Right cardiac atrium (tissue), 5 donors: ENCODE measurements at places on chromosomes 7 and 10.
A peak's percentile ranks its signal among the peaks of the same experiment; 100 is the strongest.

GRCh38 chr7:155392726-155393570, 65.0 kb upstream of the EN2 start:
- no peak for DNase-seq

DNA sequence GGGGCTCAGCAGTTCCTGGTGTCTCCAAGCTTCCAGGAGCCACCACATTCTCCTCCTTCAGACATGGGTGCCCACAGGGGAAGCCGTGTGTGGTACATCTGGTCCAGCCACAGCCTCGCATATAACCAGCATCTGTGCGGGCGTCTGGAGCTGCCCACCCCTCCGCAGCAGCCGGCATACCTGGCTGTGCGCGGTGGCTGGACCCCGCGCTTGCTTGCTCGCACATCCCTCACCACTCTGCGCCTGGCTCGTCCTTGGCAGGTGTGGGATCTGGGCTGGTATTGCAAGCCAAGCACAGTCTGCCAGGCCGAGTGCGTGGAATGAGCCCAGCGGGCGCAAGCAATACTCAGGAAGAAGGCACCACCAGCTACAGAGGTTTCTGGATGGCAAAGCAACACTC, 117.7 kb upstream of the MBL2 start:
- DNase-seq: no peak

GRCh38 chr10:2986391-2986801, 81.0 kb upstream of the PFKP start:
- no peak for DNase-seq

DNA sequence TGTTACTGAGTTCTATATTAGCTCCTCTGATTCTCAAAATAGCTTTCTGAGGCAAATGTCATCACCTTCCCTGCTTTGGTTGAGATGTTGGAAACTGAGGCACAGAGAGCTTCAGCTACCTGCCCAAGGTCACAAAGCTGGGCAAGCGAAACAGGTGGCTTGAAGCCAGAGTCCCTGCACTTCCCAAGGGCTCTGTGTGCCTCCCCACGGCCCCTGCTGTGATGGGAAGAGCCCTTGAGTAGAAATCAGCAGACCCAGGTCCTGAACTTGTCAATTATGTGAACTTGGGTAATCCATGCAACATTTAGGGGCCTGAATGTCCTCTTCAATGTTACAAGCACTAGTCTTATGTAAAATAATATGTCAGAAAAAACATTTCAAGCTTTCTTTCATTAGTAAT, 327.3 kb upstream of the PODXL start:
- DNase-seq: no peak

DNA sequence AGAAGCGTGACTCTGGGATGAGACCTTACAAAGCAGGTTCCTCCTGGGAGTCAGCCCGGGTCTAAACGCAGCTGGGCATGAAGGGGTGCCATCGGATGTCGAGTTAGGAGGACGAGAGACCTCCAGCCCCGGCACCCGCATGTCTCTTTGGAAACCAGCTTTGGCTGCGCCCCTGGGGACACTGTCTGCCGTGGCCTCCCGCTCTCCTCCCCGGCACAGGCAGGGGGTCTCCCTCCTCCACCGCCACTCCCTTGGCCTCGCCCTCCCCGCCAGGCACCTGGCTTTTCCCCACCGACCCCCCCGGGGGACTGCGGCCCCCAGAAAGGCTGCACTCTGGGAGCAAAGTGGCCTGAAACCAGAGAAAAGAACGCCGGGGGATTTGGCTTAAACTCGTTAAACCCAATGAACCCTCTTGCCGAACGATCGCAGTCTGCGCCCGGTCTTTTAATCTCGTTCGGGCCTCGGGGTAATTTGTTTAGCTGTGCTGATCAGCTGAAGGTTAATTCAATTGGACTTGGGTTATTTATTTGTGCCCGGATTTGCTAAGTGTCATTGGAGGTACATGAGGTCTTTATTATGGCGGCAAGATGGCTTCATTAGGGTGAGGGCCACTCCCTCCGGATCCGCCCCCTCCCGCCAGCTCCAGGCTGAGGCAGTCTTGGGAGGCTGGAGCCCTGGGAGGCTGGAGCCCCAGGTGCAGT, 16.4 kb upstream of the PSMG3 start:
- peak; percentile 51 for DNase-seq

- DNase-seq: no peak
Measured at GRCh38 chr10:61313460-61313859, 139.7 kb downstream of the TMEM26 start.

GRCh38 chr10:117075064-117075463, 63.0 kb downstream of the VAX1 start:
- no peak for DNase-seq

- DNase-seq: no peak
Measured at GRCh38 chr10:122303271-122304053, 32.4 kb downstream of the BTBD16 start.

DNA sequence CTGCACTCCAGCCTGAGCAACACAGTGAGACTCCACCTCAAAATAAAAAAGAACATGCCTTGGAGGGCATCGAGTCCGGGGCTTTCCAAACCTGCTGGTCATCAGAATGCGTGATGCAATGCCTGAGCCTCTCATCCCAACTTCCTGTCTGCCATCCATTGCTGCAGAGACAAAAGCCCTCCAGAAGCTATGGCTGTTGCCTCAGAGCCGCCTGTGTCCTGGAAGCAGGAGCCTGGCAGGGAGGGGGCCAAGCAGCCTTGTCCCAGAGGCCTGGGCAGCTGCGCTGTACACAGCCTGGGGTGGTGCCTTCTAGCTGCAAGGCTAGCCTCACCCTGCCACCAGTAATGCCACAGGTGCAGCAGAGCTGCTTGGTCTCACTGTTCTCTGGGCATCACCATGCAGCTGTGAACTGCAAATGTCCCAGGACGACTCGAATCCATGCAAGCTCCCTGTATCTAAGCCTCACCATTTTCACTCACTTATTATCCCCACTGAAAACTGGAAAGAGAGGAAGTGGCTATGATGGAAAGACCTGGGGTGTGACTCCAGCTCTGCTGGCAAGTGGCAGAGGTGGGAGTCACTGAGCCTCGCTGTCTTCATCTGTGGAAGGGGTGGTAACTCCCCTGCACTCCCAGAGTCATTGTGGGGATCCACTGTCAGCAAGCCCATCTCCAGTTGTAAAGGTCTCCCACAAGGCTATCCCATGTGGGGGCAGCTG, 7.0 kb downstream of the ALOX5 start:
- DNase-seq: no peak

- DNase-seq: peak; percentile 88
Measured at GRCh38 chr10:102814453-102814871, 22.8 kb downstream of the CYP17A1 start.

DNA sequence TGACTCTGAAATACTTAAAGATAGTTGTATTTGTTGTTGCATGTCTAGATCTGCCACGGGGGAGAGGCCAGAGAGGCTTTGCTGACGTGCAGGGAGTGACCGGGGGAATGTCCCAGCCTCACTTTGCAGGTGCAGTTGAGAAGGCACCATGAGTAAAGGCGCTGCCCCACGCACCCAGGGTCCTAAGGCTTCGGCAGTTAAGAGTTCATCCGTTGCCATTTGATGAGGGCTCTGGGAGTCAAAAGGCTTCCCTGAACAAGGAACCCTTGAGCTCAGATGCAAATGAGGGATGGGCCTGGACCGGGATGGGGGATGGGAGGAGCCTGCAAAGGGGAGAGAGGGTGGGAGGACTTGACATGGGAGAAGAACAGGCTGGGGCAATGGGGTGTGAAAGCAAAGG, 20.4 kb downstream of the PPP2R2D start:
- DNase-seq: no peak

- DNase-seq: no peak
Measured at GRCh38 chr7:93226310-93226709, at the start of gene HEPACAM2. TSS of gene HEPACAM2 (minus strand) at chr7:93226469.

DNA sequence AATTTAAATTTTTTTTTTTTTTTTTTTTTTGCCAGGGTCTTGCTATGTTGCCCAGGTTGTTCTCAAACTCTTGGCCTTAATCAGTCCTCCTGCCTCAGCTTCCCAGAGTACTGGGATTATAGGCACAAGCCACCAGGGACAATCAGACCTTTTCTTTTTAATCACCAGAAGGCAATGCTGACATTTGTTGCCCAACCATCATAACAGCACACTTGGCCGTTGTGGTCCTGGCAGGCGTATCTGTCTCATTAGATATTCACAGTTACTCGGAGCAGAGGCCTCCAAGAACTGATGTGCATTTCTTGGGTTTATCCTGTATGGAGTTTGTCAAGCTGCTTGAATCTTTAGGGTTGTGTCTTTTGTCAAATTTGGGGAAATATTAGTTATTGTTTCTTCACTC, 100.0 kb downstream of the SORCS3 start:
- DNase-seq: no peak

DNA sequence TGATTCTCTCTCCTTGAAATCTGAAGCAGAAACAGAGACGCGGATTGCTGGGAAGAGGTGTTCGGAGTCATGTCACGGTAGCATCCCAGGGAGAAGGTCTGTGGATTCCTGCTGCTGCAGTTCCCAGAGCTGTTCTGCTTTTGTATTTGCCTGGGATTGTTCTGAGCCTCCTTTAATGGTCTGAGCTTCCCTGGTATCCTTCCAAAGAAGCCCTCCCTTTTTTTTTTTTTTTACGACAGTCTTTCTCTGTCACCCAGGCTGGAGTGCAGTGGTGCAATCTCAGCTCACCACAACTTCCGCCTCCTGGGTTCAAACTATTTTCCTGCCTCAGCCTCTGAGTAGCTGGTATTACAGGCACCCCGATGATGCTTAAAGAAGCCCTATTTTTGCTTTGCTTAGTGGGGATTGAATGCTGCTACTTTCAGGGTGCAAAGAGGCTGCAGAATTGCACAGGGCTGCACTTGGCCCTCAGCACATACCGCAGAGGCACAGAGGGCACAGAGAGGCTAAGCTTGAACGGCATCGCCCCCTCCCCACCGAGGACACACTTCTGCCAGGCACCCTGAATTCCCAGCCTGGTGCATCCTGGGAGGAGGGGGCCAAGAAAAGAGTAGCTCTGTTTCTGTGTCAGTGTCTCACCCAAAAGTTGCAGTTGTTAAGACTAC, 208.6 kb upstream of the GALNT17 start:
- DNase-seq: no peak

DNA sequence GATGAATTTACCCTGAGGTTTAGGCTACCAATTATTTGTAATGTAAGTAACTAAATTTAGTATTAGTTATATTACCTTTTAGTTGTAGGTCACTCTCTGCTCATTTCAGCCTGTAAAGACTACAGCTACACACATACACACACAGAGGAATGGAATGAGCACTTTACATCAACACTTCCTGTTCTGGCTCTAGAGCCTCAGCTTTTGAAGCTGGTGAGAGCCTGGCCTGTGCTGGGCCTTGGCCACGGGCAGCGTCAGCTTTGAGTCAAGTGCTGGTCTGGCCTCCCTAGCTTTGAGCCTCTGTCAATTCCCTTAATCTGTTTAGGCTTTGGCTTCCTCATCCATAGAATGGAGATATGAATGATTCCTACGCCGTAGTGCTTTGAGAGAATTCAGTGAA, 141.7 kb downstream of the EGFR start:
- no peak for DNase-seq

- peak; percentile 7 for DNase-seq
Measured at GRCh38 chr7:959271-959670, 4.8 kb upstream of the ADAP1 start.

GRCh38 chr10:133235932-133236331, 1.7 kb upstream of the VENTX start:
- peak; percentile 55 for DNase-seq

GRCh38 chr10:35416619-35417312, 80.5 kb downstream of the CCNY start:
- DNase-seq: no peak

DNA sequence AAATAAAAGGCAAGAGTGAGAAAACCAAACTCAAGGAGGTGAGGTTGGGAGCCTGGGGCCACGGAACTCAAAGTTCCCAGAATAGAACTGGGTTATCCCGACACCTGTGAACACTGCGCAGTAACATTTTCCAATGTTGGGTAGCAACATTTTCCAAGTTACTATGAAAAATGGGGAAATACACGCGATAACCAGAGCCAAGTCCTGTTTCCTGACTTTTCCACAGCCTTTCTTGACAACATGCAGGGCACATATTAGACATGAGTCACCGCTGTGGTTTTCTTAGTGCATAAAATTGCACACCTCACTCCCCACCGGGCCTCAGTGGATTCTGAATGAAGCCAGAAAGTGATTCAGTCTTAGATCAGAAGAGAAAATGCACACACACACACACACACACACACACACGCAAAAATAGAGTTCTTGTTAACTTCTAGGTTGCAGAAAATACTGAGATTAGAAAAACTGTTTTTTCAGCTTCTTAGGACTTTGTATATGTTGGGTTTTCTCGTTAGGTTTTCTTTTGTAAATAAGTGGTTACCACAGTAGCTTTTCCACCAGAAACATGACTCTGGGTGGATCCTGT, 70.0 kb downstream of the CAMK1D start:
- peak; percentile 64 for DNase-seq

DNA sequence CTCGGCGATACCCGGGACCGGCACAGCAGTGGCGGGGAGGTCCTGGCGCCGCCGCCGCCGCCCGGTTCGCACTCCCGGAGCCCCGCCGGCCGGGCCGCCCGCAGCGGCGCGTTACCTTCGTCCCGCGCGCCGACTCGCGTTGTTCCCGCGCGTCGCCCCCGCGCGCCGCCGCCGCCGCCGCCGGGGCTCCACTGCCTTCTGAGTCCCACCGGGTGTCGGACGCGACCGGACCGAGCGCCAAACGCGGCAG, at the start of gene EZH2:
Gene EZH2, minus strand, starts transcription at position 243 of the 250 bp plus-strand sequence. CDS start 36,993 bp downstream, outside the sequence.
- DNase-seq: no peak

DNA sequence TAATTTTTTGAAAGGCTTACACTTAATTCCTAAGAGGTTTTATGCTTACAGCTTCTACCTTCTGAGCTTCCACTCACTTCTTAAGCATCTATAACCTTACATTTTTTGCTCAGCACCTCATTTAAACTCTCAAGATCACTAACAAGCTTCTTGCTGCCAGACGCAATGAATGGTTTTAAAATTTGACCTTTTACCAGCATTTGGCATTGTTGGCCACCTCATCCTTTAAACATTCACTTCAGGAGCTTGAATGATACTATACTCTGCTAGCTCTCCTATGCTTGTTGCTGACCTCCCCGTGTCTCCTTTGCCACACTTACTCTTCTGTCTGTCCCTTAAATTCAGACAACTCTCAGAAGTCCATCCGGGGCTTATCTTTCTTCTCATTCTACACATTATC, 37.7 kb upstream of the ODAD2 start:
- no peak for DNase-seq

GRCh38 chr7:149430192-149430591, 30.7 kb downstream of the ZNF777 start:
- no peak for DNase-seq

DNA sequence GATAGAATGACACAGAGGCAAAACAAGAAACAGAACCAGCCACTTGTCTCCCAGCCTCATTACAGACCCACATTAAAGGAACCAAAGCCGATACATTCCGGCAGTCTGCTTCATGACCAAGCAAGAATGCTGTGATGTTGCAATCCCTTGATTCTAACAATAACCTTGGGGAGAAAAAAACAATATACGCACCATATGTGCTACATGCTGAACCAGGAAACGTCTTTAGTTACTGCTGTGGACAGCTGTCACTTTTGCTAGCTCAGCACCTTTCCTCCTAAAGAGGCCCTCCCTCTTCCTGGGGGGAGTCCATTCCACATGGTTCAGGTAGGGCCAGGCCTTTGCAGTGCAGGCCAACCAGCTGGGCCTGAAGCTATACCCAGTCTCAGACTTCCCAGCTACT, 79.1 kb downstream of the PRTFDC1 start:
- DNase-seq: no peak
